NCI-H1092 treated with DMSO at 0.1 percent for 48 hours (cell line): ENCODE measurements at places on chromosomes 2 and 18.

DNA sequence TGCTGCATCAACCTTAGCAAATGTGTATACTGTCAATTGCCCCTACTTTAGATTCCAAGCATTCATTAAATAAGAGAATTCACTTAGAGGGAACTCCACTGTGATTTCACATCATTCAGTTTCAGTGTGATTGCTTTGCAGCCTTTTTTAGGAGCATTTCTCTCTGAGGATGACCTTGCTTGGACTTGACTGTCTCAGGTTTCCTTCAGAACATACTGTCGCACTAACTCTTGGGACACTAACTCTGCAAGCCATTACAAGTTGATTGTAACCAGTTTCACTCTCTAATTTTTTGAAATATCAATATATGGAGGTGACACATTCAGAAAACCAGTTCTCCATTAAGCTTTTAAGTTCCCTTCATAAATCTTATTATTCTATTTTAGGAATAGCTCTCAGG is 6.6 kb upstream of the ZCCHC2 start:
- DNase-seq: no peak

GRCh38 chr2:73244580-73244979 is 10.5 kb downstream of the CCT7 start:
- DNase-seq: no peak

GRCh38 chr2:17877811-17878280 is 621 bp upstream of the KCNS3 start:
- DNase-seq: no peak

DNA sequence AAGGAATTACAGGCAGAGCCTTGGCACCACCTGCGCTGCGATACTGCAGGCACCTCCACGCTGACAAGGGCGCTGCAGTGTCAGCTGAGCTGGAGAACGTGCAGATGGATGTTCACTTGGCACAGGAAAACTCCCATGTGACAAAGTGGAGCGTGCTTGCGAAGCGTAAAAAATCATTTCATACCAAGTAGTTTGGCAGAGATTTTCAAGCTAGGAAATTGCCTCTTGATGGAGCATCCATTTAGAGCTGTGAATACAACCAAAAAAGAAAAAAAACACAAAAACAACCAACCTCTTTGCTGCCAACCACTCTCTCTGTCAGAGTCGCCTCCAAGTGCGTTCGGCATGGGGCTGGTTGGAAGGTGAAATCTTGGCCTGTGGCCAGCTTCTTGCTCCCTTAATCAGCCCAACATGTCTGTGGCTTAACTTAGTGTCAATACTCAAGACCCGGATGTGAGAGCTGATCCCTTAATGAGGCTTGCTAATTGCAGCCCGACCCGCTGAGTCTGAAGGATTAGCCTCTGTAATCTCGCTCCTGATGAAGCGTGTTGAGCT is 38.1 kb downstream of the ACOXL start:
- DNase-seq: peak; percentile 82

DNA sequence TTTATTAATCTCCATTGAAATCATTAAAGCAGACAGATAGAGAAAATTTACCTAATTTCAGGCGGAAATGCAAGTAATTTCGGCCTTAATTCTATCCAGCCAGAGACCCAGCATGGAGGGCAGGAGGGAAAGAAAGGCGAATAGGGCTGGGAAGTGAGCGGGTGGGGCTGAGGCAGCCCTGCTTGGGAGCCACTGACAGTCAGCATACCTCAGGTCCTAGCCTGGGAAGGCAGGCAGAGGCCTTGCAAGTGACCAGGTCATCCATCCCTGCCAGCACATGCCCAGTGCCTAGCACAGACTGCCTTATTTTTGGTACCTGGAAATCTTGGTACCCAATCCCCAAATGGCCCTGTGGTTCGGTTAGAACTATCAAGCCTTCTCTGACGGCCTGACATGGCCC is 1.5 kb downstream of the GDF7 start:
- no peak for DNase-seq

- DNase-seq: no peak
Observed at GRCh38 chr2:3314626-3315025, 63.0 kb downstream of the EIPR1 start.

DNA sequence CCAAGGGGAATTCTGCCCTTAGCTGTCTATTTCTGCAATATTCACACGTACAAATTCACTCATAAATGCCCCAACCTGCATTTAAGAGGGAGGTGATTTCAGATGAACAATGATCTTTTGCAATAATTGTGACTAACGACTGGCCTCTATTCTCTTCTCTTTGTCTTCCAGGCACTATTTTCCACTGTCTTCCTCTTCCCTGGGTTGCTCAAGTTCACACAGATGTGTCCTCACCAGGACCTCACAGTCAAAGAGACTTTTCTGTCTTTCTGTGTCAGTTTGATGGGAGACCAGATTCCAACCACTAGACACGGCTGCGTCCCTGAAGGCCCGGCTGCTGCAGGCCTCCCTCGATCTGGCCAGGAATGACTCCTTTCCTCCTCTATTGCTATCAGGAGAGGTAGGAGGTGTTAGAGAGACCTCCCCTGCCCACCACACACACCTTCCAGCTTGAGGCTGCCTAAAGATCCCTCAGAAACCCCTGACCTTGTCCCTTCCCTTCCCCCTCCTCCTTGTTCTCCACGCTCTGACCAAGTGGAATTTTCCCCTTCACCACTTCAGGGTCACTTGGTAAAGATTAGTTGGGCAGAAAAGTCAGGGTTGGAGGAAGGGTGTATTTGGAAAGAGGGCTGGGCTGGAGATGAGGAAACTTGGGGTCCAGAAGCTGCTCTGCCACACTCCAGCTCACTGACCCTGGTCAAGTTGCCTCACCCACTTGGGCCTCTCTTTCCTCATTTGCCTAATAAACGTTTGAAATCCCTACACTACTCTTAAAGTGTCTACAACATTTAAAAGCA is 109.2 kb upstream of the COPS8 start:
- DNase-seq: no peak

DNA sequence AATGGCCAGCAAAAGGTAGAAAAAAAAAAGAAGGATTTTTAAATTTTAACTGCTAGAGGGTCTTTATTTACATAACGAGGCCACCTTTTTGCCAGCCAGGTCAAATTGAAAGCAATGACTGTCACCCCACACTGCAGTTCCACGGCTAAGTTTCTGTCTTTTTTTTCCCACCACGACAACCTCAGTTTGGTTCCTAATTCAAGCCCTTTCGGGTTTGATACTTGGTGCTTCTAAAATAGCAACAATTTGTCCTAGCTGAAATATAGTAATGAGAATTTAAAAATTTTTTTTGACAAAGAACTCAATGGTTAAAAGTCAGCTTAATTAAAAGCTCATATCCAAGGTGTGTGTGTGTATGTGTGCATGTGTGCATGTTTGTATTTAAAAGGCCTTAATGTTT is 16.4 kb upstream of the NMS start:
- no peak for DNase-seq

- no peak for DNase-seq
Observed at GRCh38 chr2:9629222-9630116, 1.3 kb downstream of the YWHAQ start.

DNA sequence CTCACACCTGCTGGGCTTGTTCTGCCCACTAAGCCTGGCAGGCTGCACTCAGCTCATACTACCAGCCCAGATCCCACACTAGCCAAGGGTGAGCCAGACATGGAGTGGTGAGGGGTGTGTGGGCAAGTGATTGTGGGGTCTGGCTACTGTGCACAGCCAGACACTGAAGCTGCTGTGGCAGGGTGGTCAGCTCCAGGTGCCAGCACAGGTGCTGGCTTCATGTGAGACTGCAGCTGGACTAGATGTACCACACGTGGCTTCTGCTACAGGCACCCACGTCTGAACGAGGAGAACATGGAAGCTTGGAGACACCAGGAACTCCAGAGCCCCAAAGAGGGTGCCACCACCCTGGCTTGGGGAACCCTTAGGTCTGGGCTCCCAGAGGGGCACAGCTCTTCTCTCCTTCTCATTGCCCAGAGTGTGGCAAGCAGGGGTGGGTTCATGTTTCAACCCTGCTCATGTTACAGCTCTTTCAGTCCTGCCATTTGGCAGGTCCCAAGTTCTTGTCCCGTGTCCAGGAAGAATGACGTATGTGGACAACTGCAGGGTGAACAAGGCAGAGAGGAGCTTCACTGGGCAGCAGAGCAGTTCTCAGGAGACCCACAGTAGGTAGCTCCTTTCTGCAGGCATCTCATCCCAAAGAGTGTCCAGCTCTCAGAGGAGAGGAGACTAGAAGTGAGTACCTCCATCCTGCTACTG is 1624.2 kb upstream of the TMEFF2 start:
- DNase-seq: no peak

GRCh38 chr2:165573534-165574461 is 104.3 kb downstream of the CSRNP3 start:
- DNase-seq: peak; percentile 89

GRCh38 chr2:221085936-221086335 is 486.2 kb downstream of the EPHA4 start:
- DNase-seq: no peak

GRCh38 chr2:105179469-105180372 is 61.8 kb upstream of the GPR45 start:
- peak; percentile 55 for DNase-seq

GRCh38 chr2:53445383-53446070 is 322.1 kb upstream of the CHAC2 start:
- no peak for DNase-seq
